ENCODE measurements at places on chromosomes 4 and X.
A peak's percentile ranks its signal among the peaks of the same experiment; 100 is the strongest.

DNA sequence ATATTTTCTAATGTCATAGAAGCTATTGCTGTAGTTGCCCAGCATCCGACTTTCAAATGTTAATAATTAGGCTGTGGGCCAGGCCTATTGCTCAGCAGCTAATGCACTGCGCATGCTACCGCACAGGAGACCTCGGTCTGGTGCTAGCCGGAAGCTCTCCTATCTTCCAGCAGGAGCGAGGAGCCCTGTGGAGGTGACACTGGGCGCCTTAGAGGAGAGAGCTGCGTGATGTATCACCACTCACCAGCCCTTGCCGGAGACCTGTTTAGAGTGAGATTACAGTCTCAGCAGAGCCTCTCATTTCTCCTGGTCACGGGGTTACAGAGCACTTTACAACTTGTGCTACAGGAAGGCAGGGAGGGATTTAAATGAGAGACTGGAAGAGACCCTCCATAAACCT lies 31.1 kb upstream of the MID1IP1 start:
- DNase-seq: no peak

- DNase-seq: peak; percentile 62
Measured at GRCh38 chr4:180827232-180828009, 1415.8 kb upstream of the TENM3 start.

GRCh38 chr4:185424905-185425646 lies 688 bp downstream of the UFSP2 start:
- DNase-seq: no peak

- peak; percentile 71 for DNase-seq
Measured at GRCh38 chrX:108270739-108271396, 167.4 kb downstream of the COL4A6 start.

DNA sequence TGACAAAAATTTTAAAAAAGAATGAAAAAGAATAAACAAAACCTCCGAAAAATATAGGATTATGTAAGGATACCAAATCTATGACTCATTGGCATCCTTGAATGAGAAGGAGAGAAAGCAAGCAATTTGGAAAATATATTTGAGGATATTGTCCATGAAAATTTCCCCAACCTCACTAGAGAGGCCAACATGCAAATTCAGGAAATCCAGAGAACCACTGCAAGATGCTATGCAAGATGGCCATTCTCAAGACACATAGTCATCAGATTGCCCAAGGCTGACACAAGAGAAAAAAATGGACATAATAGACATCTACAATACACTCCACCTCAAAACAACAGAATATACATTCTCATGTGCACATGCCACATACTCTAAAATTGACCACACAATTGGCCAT lies 135.9 kb upstream of the SPANXB1 start:
- no peak for DNase-seq

- DNase-seq: no peak
Measured at GRCh38 chrX:31355206-31355955, 283.5 kb upstream of the FTHL17 start.

DNA sequence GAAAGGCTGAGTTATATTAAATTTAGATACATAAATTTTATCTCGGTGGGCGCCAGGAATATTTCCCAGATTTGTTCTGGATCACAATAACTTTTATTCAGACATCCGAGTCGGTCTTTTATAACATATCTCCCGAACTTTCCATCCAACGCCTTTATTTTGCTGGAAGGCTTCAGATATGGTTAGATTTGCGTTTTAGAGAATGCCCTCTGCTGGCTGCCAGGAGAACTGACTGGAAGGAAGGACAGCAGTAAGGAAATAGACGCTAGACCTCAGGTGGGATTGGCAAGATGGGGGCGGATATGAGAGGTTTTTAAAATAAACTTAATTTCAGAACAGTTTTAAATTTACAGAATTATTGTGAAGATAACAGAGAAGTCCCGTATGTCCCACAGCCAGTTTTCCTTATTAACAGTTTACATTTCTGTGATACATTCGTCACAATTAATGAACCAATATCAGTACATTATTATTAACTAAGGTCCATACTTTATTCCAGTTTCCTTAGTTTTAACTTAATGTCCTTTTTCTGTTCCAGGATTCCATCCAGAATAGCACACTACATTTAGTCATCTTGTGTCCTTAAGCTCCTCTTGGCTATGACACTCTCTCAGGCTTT lies 4.6 kb upstream of the KANTR start:
- DNase-seq: peak; percentile 79

GRCh38 chr4:16259241-16259888 lies 33.1 kb upstream of the TAPT1 start:
- no peak for DNase-seq

- peak; percentile 48 for DNase-seq
Measured at GRCh38 chr4:3765271-3766035, 732 bp upstream of the ADRA2C start.

GRCh38 chr4:140331245-140331644 lies 42.2 kb upstream of the SCOC start:
- no peak for DNase-seq

DNA sequence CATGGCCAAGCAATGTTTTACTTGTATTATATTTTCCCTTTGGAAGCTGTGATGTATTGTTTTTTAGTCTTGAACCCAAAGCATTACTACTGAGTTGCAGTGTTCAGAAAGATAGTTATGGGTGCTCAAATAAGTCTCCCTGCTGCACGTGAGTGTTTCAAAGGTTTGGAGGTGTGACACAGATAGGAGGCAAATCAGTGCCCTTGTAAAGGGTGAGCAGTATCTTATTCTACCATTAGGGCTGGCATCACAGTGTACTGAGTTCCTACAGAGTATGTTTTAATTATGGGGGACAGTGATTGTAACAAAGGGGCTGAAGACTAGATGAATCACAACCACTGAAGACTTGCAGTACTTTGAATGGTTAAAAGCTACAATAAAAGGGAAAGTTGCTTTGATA lies 38.3 kb downstream of the NOCT start:
- DNase-seq: no peak

- DNase-seq: peak; percentile 10
Measured at GRCh38 chrX:13764281-13764680, 29.7 kb downstream of the OFD1 start.
